ENCODE measurements at places on chromosomes 3 and 15.

DNA sequence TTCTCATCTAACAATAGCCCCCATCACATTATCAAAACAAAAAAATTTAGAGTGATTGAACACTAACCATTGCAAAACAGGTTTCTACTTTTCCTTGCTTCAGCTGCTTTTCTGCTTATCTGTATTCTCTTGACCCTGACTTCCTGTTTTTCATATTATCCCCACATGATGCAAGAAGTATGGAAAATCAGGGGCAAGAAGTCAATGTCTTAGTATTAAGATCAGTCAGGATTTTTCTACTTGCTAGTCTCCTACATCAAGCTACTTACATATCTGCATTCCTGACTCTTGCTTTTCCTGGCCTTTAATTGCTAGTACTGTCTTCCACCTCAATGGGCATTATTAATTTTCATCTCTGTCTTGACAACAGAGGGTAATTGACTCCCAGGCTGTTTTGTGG is 300.2 kb downstream of the OTOL1 start:
- DNase-seq: no peak

DNA sequence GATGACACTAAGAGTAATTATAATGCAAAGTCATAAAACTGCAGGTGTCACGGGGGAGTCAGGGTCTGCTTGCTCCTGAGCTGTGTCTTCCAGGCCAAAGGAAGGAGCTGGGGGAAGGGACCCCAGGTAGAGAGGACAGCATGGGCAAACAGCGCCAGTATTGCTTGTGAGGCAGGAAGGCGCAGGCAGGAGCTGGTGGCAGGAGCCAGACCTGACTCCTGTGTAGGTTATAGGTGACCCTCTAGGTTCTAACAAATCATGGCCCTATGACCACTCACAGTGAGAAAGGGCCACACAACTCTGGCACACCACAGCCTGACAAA is 1.9 kb downstream of the CISH start:
- DNase-seq: no peak

DNA sequence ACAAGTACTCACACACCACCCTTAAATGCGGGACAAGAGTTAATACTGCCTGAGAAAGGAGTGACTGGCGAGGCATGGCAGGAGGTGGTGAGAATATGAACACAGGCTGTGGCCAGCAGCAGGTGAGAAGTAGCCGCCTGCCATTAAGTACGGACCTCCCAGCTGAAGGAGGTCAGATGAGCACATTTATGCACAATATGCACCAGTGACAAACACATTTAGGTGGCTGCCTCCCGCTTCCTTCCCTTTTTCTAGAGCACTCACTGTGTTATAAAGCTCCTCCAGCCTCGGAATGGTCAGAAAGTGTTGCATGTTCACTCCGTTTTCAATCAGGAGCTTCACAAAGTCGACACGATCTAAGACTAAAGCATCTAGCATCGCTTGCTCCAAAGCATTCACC is 52.4 kb downstream of the TRPM1 start:
- no peak for DNase-seq

- no peak for DNase-seq
Measured at GRCh38 chr3:42906848-42907183, 874 bp downstream of the ZNF662 start.

GRCh38 chr15:29799859-29800258 is 22.4 kb downstream of the TJP1 start:
- no peak for DNase-seq

Measured in activated naive CD4-positive, alpha-beta T cell treated with anti-CD3 and anti-CD28 coated beads, Interleukin-2, amount 50 U/mL, for 72 hours (primary cell).